ENCODE measurements at places on chromosomes 16 and 17. TPM values are rescaled to one million over a fixed set of nuclear protein-coding genes. Genes with fewer than 3 reads are reported as not detected.
A peak's percentile ranks its signal among the peaks of the same experiment; 100 is the strongest.

- H3K27ac ChIP-seq = peak overlapping the region; percentile 64
- peak; percentile 82 for DNase-seq
- H3K27me3 ChIP-seq = no peaks in the 10 kb centered on the region
- H3K4me1 ChIP-seq = peaks cover 26% of the 10 kb centered on the region
- peak overlapping the region; percentile 72 for H3K4me3 ChIP-seq
Observed at GRCh38 chr16:89722392-89723278, 1.3 kb downstream of the ZNF276 start.

GRCh38 chr16:82935766-82936165, 309.0 kb downstream of the CDH13 start:
- H3K27ac ChIP-seq = no peak overlapping the region
- H3K4me1 ChIP-seq = no peaks in the 10 kb centered on the region
- H3K27me3 ChIP-seq = no peaks in the 10 kb centered on the region
- DNase-seq = no peak

DNA sequence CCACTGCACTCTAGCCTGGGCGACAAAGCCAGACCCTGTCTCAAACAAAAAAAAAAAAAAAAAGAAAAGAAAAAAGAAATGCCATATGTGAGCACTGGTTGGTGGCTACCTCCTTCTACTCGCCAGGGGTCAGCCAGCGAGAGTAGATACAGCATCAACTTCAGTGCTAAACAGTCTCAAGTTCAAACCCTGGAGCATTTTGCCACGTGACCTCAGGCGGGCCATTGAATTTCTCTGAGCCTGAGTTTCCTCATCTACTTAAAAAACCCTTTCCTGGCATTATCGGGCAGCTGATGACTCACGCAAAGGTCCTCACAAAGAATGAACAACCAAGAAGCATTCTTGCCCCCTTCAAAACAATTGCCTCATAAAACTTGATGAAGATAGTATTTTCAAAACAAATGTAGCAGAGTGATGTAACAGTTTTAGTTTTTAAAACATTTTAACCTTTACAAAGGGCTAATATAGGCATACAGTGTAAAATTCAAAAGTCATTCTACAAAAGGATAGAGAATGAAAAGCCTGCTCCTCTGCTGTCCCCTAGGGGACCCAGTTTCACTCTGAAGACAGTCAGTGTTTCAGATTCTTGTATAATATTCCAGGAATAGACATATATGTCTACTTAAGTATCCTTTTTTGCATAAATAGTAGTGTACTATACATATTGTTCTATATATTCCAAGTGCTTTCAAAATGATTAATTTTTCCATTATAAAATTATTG, 28.4 kb downstream of the DNAH2 start:
- DNase-seq = peak; percentile 82
- peak overlapping the region; percentile 12 for H3K27ac ChIP-seq
- H3K4me3 ChIP-seq = no peak overlapping the region
- no peaks in the 10 kb centered on the region for H3K27me3 ChIP-seq

- peaks cover 9% of the 10 kb centered on the region for H3K4me1 ChIP-seq
- H3K27ac ChIP-seq = no peak overlapping the region
- no peaks in the 10 kb centered on the region for H3K36me3 ChIP-seq
Observed at GRCh38 chr16:73033271-73033998, 14.5 kb downstream of the ZFHX3 start.

DNA sequence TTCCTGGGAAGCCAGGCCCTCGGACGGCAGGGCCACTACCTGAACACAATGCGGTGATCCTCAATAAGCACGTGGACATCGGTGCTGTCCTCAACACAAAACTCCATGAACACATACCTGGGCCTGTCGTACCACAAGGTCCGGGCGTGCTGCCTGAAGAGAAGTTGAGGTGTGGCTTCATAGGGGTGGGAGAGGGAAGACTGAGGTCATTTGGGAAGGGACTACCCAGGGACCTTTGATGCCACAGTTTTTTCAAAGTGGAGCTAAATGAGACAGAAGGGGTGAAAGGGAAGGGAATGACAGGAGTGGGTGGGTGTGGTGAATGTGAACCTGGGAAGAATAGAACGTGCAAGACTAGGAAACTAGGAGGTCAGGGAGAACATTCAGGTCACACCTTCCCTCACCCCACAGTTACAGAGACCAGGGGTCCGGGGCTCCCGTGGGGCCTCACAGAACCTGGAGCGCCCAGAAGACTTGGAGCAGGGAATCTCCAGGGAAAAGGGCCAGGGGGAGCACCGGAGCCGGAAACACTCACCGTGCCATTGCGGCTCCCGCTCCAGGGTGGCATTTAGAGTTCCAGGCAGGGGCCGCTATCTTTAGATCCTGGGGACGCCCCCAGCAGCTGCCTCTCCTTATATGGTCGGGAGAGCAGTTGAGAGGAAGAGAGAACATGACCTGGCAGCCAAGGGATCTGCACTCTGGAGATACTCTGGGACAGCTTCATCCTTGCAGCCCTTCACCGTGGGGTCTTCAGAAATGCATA, at the start of gene PTGES3L:
Gene PTGES3L, minus strand, starts transcription at position 570 of the 763 bp plus-strand sequence. Its CDS starts 27 bp downstream, at position 543.
- H3K27ac ChIP-seq = peak within 1 kb of the TSS; percentile 82
- H3K4me3 ChIP-seq = peak within 1 kb of the TSS; percentile 99
- peaks cover 18% of the 10 kb centered on the region for H3K4me1 ChIP-seq
- peak; percentile 27 for DNase-seq

DNA sequence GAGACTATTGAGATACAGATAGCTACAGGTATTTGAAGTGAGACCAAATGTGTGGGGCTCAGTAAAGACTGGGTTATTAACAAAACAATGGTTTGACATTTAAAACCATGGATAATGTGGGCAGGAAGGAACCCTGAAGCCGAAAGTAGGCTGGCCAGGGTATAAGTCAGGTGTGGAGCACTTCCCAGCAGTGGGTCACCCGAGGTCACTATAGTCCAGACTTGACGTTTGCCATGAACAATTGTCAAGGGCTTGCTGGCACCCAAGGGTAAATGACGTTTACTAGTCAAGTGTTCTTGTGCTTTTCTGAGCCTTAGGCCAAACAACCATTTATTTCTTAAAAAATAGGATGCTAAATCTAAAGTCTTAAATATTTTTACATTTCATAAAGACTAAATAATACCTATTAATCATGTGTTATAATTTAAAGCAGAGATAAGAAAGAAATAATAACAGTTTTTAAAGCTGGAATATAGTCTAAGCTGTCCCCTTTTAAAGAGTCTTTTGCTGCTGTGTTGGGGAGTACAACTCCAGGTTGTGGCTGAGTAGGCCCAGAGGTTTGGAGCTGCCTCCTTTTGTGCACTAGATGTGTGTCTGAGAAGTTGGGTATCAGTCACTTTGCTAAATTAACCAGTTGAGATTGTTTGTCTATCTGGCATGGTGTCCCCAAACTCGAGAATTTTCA, 15.7 kb downstream of the ALDH3A2 start:
- no peak for DNase-seq
- H3K36me3 ChIP-seq = peaks cover 43% of the 10 kb centered on the region
- no peak overlapping the region for H3K27ac ChIP-seq
- no peak overlapping the region for H3K4me3 ChIP-seq

GRCh38 chr17:40175928-40176753, 1.1 kb upstream of the RAPGEFL1 start:
- no peak overlapping the region for H3K4me3 ChIP-seq
- no peaks in the 10 kb centered on the region for H3K4me1 ChIP-seq
- no peak overlapping the region for H3K27ac ChIP-seq

DNA sequence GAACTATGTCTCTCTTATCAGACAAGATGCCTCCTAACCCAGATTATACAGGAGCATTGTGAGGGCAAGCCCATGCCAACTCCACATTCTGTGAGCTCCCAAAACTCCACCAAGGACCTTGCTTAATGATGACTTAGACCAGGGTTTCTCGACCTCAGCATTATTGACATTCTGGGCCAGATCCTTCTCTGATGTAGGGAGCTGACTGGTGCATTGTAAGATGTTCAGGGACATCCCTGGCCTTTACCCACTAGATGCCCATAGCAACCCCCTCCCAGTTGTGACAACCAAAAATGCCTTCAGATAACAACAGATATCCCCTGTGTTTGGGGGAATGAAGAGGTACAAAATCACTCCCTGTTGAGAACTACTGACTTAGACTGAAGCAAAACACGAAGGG, 43.6 kb downstream of the HOXB1 start:
- no peak overlapping the region for H3K4me3 ChIP-seq
- peak overlapping the region; percentile 67 for H3K27ac ChIP-seq
- H3K36me3 ChIP-seq = no peaks in the 10 kb centered on the region
- H3K4me1 ChIP-seq = peaks cover 62% of the 10 kb centered on the region
- DNase-seq = no peak
- no peaks in the 10 kb centered on the region for H3K27me3 ChIP-seq

DNA sequence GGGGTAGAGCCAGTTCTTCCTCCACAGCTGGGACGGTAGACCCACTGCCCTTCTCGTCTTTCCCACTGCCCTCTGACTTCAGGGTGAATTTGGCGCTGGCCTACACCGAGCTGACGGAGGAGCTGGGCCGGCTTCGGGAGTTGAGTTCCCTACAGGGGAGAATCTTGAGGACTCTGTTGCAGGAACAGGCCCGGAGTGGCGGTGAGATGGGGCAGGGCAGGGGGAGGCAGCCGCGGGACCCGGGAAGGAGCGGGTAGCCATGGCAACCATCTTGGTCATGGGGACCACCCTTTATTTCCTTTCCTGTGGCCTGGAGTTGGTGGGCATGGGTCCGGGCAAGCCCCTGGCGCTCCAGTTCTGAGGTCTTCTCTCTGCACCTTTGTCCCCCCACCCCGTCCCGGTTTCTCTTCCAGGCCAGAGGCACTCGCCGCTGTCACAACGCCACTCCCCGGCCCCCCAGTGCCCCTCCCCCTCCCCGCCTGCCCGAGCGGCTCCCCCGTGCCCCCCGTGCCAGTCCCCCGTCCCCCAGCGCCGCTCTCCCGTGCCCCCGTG, 14.4 kb downstream of the TBKBP1 start:
- no peak overlapping the region for H3K4me3 ChIP-seq
- no peak for DNase-seq
- no peaks in the 10 kb centered on the region for H3K36me3 ChIP-seq
- H3K27me3 ChIP-seq = peaks cover 6% of the 10 kb centered on the region
- H3K4me1 ChIP-seq = no peaks in the 10 kb centered on the region

DNA sequence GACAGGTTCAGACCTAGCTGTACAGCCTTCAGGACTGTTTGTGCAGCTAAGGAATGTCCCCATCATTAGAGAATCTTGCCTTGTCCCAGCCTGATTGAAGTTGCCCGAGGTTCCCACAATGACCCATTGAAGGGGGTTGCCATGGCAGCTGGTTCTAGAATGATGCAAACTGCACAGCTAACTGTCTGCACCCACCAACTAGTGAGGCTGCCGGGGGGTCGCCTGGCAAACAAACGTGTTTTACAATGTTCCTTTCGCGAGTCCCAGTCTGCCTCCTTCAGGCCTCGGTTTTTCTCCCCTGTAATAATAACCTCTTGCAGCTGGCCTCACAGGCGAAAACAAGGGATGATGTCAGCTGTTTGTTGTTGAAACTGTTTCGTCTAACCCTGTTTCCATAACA, 5.5 kb downstream of the C16orf96 start:
- H3K27ac ChIP-seq = no peak overlapping the region
- no peak overlapping the region for H3K4me3 ChIP-seq
- no peaks in the 10 kb centered on the region for H3K4me1 ChIP-seq
- DNase-seq = no peak
- no peaks in the 10 kb centered on the region for H3K27me3 ChIP-seq
- no peaks in the 10 kb centered on the region for H3K36me3 ChIP-seq

- no peaks in the 10 kb centered on the region for H3K4me1 ChIP-seq
- DNase-seq = peak; percentile 6
- no peak overlapping the region for H3K4me3 ChIP-seq
- H3K27ac ChIP-seq = no peak overlapping the region
Observed at GRCh38 chr16:28106467-28107215, 43.1 kb upstream of the GSG1L start.

DNA sequence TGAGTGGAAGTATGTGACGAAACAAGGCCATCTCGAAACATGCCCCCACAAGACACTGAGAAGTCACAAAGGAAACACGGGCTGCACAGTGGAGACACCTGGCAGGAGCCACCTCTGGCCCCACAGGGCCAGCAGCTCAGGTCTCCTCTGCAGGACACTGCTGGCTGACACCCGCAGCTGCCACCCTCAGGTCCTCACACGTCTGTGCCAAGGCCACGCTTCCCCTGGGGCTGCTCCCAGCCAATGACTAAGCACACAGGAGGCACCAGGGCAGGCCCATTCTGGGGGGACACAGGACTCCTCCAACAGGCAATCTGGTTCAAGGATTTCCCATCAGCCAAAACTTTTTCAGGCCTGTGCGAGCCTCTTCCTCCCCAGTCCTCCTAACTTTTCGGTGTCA, 36.4 kb downstream of the MBTPS1 start:
- H3K4me1 ChIP-seq = no peaks in the 10 kb centered on the region
- H3K4me3 ChIP-seq = no peak overlapping the region
- H3K36me3 ChIP-seq = peaks cover 10% of the 10 kb centered on the region
- H3K27me3 ChIP-seq = no peaks in the 10 kb centered on the region
- DNase-seq = no peak

DNA sequence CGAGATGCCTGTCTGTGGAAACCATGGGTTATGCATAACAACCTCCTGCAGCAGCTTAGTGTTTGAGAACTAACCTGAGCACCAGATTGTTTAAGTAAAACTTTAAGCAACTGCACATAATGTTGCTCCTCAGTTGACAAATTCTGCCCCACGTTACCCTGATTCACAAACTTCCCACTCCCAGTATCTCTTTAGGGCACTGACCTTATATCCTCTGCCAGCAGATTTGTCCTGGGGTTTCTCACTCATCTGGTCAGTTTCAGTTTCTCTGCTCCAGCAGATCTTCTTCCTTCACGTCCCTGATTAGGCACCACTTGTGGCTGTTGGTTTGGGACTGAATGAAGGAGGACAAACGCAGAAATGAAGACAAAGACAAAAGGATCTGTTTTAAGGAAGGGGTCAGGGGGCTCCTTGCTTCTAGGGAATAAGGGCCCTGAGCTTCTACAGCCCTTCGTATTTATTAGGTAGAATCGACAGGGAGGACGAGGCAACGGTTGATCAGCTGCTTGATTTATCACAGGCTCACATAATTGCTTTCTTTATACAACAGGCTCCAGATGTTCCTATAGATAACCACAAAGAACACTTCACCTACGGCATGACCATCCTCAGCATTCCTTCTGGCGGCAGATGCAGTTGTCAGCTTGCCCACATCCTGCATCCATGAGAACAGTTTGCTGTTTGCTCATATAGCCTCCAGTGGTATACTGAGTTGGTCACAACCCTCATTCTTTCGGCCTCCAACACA, 13.5 kb upstream of the ZNF689 start:
- H3K4me3 ChIP-seq = no peak overlapping the region
- H3K27me3 ChIP-seq = no peaks in the 10 kb centered on the region
- H3K36me3 ChIP-seq = no peaks in the 10 kb centered on the region

- H3K36me3 ChIP-seq = peaks cover 19% of the 10 kb centered on the region
- H3K27me3 ChIP-seq = no peaks in the 10 kb centered on the region
- H3K4me3 ChIP-seq = peak overlapping the region; percentile 100
- H3K4me1 ChIP-seq = 0 out of 2 replicates have a peak, but pooled peaks cover 7% of the 10 kb centered on the region
- peak overlapping the region; percentile 49 for H3K27ac ChIP-seq
Observed at GRCh38 chr16:28845761-28846079, 428 bp downstream of the TUFM start.

NUP93 gene
- 98.6 TPM for total RNA-seq

RNF222 gene
- total RNA-seq = not detected

STAC2 gene
- total RNA-seq = not detected

UTS2R gene
- total RNA-seq = not detected

CA5A gene
- not detected for total RNA-seq

LAT gene
- total RNA-seq = 0.29 TPM

All from PC-3 (cell line).